ENCODE measurements at places on chromosomes 2 and 18.

GRCh38 chr2:218833023-218833609 is 1.5 kb upstream of the PRKAG3 start:
- no peak for DNase-seq

GRCh38 chr2:187003611-187004010 is 154.6 kb upstream of the ZSWIM2 start:
- DNase-seq, result no peak

GRCh38 chr2:60628026-60628425 is 74.6 kb upstream of the BCL11A start:
- no peak for DNase-seq

- DNase-seq, result peak; percentile 25
These were observed 44.8 kb downstream of the SETBP1 start for GRCh38 chr18:44725300-44726058.

DNA sequence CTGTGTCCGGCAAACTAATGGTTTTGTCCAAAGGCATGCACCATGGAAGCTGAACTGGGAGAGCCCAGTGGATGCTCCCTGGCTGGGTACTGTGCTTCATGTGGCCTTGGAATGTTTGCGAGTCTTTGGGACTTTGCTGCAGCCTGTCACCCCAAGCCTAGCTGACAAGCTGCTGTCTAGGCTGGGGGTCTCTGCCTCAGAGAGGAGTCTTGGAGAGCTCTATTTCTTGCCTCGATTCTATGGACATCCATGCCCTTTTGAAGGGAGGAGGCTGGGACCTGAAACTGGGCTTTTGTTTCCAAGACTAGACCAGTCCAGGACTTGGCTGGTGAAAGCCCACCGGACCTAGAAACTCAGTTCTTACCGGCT is 1.7 kb downstream of the MARS2 start:
- DNase-seq, result no peak

GRCh38 chr2:230814616-230815015 is 50.1 kb upstream of the ITM2C start:
- no peak for DNase-seq

DNA sequence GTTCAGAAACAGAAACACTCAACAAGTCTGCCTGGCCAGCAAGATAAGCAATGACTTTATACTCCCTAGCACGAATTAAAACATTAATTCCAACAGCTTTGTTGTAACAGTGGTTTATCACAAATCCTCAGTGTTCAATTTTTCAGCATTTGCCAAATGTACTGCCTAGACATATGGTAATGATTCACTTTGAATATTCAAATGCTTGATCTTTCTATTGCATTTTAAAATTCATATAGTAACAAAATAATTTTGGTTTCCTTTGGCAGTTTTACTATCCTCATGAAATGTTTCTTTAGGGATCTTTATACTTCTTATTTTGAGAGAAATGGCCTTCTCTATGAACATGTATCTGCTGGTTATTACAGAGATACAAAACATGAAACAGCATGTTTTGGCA is 851.8 kb upstream of the NXPH2 start:
- DNase-seq, result no peak

- DNase-seq, result no peak
These were observed 263.7 kb downstream of the ALK start for GRCh38 chr2:29657674-29658073.

- no peak for DNase-seq
These were observed 49.6 kb downstream of the LINC00305 start for GRCh38 chr18:64099244-64099643.

DNA sequence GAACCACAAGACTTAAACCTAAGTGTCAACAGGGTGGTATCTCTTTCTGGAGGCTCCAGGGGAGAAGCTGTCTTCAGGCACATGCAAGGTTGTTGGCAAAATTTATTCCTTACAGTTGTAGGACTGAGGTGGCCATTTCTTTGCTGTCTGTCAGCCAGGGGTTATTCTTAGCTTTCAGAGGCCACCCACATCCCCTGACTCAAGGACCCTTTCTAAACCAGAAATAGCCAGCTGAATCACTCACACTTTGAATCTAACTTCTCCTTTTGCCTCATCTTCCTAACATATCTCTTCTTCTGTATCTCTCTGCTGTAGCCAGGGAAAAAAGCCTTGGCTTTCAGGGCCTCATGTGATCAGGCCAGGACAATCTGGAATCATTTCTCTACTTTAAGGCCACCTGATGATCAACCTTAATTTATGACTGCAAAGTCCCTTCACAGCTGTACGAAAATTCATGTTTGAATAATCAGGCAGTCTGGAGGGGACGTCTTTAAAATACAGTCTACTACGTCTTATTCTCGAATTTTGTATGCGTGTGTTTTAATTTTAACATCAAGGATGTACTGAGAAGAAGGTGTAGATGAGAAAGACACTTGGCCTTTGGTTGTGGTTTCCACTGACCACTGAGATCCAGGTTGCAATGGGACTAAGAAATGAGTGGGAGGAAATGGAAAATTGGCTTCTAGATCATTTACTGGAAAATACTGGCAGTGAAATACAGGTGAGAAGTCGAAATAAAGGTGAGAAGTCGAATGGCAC is 90.4 kb downstream of the DOCK10 start:
- DNase-seq, result no peak

GRCh38 chr18:51092117-51092516 is 62.1 kb downstream of the SMAD4 start:
- no peak for DNase-seq

DNA sequence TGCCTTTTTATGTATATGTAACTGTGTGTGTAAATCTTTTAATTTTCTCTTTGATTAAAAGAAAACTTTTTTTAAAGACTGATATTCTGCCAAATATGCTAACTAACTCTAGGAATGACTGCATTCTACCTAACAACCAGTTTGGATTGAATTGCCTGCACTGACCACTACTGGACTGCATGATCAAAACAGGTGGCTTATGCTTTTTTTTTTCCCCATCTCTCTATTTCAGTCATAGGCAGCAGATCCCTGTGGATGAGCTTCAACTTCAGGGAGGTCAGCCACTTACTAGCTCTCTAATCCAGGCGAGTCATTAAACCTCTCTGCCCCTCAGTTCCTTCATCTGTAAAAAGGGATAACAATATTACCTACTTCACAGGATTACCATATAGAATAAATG is 138.6 kb upstream of the SERTAD2 start:
- no peak for DNase-seq

DNA sequence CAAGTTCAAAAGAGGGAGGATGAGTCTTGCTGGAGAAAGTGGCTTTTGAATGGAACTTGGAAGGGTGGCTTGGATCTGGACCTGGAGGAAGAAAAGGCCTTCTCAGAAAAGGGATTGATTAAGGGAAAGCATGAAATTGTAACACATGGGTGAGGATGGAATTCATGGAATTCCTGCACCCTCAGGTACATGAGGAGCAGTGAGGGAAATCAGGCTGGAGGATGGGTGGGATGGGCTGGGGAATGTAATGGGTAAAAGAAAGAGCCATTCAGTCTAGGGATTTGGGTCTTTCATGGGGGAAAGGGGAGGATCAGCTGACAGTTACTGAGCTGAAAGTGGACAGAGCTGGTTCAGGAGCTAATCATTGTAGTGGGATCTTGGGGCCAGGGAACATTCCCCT is 51.2 kb upstream of the HAAO start:
- DNase-seq, result no peak

DNA sequence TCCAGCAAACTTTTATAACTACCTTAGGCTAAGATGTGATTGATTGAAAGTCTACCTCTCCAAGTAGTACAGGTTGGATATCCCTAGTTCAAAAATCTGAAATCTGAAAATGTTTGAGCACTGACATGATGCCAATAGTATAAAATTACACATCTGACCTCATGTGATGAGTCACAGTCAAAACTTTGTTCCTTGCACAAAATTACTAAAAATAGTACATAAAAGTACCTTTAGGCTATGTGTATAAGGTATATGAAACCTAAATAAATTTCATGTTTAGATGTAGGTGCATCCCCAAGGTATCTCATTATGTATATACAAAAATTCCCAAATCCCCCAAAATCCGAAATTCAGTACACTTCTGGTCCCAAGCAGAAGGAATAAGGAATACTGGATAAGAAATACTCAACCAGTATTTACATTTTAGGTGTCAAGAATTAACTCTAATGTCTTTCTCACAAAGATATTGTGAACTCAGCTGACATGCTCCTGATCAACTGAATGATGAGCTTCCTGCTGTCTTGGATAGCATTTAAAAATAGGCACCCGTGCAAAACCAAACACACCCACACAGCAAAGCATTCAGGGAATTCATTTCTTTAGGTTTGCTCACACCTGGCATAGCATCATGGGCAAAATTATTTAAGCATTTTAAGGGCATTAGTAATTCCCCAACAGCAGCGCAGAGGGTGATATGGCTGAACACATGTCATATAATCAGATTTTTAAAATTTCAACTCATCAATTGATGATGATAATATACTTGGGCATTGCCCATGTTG is 497.4 kb upstream of the MEIS1 start:
- no peak for DNase-seq

DNA sequence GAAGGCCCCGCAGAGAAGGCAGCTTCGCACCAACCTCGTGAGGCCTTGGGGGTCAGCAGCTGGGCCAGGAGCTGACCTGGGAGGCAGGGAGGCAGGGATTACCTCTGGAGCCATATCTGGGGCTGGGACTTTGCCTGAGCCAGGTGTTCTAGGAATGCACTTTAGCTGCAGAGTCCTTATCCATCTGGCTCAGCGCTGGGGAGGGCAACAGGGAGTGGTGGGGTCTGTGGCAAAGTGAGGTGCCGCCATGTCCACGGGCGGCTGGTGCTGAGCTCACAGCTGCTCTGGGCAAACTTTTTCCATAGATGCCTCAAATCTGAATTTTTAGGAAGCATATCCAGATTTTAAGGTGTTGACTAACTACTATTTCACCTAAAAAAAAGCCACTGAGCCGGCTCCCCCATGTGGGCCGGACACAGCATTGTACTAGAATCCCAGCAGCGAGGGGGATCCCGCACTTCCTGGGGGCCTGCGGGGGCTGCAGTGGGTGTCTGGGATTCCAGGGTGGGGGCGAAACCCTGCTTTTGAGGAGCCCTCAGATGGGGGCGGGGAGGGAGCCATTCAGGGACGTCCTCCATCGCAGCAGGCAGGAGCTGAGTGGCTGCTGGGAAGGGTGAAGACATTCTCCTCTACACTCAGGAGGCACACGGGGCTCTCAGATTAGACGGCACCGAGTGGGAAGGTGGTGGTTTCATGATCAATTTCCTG is 34.6 kb downstream of the RTP5 start:
- DNase-seq, result no peak

- DNase-seq, result no peak
These were observed 144.2 kb downstream of the RTP5 start for GRCh38 chr2:242013771-242014170.

DNA sequence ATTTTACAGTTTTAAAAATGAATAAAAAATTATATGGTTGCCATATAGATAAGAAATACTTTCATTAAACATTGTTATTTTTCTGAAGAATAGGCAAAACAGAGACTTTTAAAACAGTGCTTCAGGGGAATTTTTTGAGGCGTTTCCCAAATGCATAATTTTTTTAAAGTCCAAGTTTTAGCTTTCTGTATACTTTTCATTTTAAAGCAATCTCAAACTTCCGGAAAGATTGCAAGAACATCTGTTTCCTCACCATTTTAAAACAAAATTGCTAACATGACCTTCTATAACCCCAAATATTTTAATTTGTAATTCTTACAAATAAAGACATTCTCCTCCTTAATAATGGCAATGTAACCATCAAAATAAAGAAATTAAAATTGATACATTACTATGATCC is 15.1 kb upstream of the MBD2 start:
- no peak for DNase-seq

- no peak for DNase-seq
These were observed 79.2 kb downstream of the SLC25A12 start for GRCh38 chr2:171814883-171815282.

GRCh38 chr18:68725346-68725745 is 10.4 kb upstream of the TMX3 start:
- no peak for DNase-seq

GRCh38 chr2:181070119-181070835 is 89.9 kb downstream of the UBE2E3 start:
- DNase-seq, result no peak

GRCh38 chr18:26386441-26386840 is 160.2 kb downstream of the TAF4B start:
- DNase-seq, result no peak

DNA sequence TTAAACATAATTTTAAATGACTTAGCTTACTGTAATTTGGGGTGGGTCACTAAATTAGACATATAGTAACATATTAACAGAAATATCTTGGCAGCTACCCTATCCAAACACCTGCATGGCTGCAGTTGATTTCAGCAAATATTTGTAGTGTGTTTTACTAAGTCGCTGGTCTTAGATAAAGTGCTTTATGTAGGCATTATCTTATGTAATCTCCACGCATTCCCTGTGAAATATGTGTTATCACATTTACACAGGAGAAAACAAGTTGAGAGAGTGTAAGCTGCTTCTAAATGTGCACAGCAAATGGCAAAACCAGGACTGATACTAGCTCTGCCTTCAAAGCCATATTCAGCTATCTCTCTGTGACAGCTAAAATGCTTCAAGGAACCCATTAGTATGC is 72.0 kb downstream of the NYAP2 start:
- no peak for DNase-seq

DNA sequence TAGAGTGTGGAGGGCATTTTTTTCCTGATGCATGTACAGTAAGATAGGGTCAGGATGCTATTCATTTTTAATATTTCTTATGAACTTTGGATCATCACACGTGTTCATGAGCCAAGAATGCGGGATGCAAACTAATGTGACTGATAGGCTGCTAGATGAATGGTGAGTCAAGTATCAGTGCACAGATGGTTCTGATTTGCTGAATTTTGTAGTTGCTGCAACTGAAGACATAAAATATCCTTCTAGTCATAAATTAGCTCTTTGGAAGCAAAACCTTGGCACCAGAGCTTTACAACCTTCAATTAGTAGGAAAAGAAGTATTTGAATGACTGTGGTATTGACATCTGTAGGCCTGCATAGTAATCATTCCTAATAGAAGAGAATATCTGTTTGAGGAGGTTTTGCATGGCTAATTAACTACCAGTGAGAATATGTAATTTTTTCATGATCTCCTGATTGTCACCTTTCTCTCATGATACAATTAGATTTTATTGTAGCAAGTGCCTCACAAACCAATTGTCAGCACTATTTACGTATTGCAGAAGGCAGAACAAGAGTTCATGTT is 94.0 kb downstream of the VRK2 start:
- DNase-seq, result no peak

- DNase-seq, result no peak
These were observed 19.1 kb upstream of the GPR55 start for GRCh38 chr2:230944123-230944653.

GRCh38 chr2:173644146-173644545 is 289.5 kb downstream of the CDCA7 start:
- DNase-seq, result no peak

DNA sequence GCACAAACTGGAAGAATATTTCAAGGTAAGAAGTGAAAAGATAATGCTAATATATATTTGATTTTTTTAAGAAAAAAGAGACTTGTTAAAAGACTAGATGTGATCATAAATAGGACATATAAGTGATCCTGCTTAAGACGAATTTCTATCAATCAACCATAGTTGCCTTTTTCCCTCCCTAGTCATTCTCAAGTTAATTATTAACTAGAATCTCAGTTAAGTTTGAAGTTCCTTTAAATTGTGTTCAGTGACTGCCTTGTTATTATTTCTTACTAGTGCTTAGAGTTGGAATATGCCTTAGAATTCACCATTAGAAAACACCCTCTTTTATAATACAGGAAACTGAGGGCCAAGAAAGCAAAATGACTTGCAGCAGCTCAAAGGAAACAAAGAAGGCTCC is 141.5 kb upstream of the SP5 start:
- DNase-seq, result no peak

GRCh38 chr2:50111067-50111466 is 920.9 kb downstream of the NRXN1 start:
- DNase-seq, result no peak

GRCh38 chr2:215966951-215967350 is 46.4 kb downstream of the MREG start:
- no peak for DNase-seq

Data from T-helper 9 cell (primary cell).